ENCODE measurements at places on chromosomes 5 and 9.
A peak's percentile ranks its signal among the peaks of the same experiment; 100 is the strongest.

- DNase-seq: no peak
Measured at GRCh38 chr5:129069292-129069691, 25.3 kb upstream of the ISOC1 start.

DNA sequence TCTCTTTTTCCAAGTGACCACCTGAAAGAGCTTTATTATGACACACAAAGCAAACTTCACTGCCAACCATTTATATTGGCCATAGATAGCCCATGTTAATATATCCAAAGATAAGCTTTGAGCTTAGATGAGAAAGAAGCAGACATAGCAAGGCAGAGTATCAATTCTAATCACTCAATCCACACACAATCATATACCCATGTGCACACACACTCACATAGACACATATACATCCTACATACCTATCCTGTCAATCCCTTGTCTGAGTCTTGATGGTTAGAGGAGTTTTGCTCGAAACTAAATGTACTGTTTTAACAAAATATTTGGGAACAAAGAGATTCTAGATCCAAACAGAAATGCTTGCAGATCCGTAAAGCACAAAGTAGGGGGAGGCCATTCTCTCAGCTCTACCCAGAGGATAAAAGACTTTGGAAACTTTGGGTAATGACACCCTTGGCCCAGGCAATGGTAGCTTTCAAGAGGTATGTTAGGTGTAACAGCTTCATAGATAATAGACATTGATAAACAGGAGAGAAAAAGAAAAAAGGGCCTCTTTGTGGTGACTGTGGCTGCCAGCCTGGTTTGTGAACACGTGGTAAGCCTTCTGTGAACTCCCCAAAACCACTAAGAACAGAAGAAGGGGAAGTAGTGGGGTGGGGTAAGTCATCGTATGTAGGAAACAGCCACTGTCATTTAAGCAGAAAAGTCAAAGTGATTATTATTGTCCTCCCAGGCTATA lies 121.6 kb downstream of the TLR4 start:
- no peak for DNase-seq

GRCh38 chr5:139646111-139646510 lies 2.0 kb upstream of the CXXC5 start:
- peak; percentile 48 for DNase-seq

DNA sequence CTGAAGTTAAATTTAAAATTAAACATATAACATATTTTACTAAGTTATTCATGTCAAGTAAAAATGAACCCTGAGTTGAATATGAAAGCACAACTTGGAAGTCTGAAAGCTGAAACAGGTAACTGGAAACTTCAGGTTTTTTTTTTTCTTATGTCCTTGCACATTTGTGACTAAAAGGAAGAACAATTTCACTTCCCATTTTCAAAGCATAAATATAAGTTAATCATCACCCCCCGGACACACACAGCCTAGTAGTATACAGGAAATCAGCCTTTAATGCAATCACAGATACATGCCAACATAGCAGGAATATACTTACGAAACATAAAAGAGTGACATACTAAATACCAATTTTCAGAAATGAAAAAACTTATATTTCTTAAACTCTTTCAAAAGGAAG lies 225.9 kb downstream of the RFX3 start:
- DNase-seq: no peak

DNA sequence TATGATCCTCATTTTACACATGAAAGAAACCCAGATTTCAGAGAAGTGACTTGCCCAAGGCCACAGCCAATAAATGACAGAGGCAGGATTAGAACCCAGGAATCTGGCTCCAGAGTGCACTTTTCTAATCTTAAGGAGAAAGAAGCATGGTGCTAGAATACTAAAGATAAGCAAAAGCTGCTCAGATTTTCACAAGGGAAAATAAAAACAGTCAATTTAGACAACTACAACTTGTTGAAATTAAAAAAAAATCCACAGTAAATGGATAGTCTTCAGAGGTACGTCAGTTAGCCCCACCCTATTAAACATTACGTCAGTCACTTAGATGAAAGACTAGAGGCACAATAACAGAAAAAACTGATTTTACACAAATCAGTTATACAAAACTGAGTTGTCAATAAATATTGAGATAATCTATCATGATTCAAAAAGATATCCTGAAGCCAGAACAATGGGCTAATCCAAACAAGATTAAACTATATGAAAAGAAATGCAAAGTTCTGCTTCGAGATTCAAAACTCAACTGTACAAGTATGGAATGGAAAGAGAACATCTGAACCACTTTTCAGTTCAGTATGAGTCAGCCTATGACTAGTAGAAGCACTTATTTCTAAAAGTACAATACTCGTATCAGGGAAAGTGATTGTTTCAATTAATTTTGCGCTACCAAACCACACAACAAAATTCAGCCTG lies 9.3 kb downstream of the TMEM245 start:
- no peak for DNase-seq

DNA sequence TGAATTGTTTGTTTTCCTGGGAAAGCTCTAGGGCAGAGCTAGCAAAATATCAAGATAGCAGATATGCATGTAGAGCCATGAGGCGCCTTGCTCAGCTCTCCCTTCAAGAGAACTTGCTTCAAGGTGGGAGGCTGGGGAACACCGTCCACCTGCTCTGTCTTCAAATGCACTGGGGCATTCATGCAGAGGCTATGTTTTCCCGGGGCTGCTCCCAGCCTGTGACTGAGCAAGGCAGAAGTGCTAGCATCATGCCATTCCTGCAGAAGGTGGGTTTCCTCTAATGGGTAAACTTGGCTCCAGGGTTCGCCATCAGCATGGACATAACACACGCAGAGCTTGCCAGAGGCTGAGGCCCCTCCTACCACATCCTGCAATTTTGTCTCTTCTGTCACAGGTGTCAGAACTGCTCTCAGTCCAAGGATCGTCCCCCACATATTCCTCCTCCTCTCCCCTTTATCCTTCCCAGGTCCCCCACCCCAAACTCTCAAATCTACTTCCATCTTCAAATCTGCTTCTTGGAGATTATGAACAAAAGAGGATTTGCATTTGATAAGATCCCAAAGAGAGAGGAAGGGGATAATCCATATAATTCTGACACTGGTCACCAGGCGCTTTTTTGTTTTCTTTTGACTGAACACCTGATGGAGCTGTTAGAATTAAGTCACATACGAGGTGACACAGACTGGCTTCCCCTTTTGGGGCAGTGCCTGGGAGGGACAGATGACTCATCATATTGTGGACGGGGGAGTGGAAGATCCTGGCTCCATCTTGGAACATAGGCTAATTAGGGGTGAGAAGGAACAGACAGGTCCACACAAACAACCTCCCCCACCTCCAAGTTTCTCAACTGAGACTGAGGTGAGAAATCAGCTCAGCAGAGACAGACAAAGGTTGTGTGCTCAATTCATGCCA lies 85.0 kb upstream of the TAF11L2 start:
- DNase-seq: no peak

DNA sequence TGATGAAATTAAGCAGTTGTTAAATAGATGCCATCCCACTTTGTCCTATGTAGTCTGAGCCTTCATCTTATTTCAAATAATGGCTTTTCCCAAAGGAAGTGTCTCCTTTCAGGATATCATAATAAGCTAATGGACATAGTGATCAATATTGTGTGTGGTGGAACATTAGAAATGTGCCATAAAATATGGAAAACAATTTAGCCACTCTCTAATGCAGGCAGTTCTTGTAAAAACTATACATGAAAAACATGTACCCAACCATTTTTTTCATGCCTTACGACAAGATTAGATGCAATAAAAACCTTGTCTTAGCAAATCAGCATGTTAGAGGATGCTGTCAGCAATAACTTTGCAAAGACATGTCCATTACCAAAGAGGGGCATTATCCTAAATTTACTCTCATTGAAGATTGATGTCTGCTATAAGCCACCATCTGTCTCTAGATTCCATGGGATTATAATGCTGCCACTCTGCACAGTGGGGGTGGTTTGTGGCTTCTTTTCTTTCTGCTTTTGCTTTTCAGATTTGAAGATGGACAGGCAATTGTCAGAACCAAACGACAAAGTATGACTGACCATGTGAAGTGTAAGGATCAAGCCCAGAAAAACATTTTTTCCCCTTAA lies 724.0 kb upstream of the ZNF608 start:
- DNase-seq: no peak

- DNase-seq: no peak
Measured at GRCh38 chr9:93467062-93467416, 13.7 kb upstream of the FAM120AOS start.

DNA sequence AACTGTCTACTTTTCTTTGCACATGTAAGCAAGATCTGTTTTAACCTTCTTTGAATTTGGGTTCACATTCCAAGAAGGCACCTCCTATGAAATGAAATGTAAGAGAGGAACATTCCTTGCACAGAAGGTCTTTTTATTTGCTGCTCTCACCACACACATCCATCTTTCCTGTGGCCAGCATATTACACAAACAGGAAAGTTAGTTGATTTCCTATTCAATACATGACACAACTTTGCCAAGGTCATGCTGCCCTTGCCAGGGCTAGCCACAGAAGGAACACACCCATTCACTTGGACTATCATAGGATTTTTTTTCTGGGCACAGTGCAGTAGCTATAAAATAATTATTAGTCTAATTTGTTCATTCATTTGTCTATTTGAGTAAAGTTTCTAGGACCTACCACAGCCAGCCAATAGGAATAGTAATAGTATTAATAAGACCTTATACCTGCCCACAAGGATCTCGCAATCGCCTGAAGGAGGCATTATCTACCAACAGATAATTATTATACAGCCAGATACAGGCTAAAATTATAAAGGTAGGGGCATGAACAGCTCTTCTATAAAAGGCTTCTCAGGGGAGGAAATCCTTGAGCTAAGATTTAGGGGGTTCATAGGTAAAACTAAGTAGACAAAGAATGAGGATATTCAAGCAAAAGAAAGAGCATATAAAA lies 78.1 kb upstream of the NREP start:
- DNase-seq: no peak

DNA sequence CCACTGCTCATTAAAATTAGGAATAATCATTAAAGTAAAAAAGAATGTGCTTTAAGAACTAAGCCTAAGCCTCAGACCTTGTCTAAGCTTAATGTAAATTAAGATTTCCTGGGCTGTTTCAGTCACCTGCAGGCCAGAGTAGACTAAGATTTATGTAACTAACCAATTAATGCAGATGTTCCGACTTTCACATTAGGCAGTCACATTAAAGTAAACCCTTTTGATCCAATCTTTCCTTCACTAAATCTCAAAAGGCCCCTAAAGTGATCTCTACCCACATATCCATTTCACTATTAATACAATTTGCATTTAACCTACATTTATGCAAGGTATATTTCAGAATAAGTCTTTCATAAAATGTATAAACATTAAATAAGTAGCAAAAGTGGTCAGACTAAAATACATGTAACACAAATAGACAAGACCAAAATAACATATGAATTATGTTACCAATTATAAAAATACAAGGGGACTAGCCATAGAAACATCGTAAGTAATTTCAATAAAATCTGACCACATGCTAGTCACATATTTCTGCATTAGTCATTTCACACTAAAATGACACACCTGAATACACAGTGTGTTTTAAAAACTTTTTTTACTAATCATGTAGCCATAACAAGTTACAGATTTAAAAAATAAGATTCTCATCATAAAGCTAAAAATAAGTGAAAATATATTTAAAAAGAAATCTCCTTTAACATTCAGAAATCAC lies 7.7 kb downstream of the NR3C1 start:
- DNase-seq: no peak

- no peak for DNase-seq
Measured at GRCh38 chr5:26981750-26982149, 56.6 kb downstream of the CDH9 start.

- DNase-seq: no peak
Measured at GRCh38 chr5:62778316-62779009, 199.8 kb downstream of the LRRC70 start.

DNA sequence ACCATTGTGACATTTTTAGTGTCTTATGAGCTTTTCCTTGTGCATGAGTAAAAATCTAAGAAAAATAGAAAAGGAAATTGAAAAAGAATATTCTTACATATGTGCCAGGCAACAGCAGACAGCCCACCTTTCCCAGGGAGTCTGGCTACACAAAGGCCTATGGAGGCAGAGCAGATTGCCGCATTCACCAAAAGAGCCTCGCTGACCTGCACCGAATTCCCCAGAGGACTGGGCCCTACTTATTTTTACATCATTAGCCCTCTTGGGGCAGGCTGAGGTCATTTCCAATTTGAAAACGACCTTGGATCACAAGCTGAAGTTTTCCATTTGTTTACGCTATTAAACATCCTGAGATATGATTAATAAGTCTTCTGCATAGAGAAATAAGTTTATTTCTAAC lies 66.2 kb upstream of the WDR41 start:
- no peak for DNase-seq

- DNase-seq: no peak
Measured at GRCh38 chr9:112955550-112955949, 56.4 kb downstream of the ZNF883 start.

GRCh38 chr5:90967851-90968250 lies 409.3 kb downstream of the ADGRV1 start:
- DNase-seq: no peak

DNA sequence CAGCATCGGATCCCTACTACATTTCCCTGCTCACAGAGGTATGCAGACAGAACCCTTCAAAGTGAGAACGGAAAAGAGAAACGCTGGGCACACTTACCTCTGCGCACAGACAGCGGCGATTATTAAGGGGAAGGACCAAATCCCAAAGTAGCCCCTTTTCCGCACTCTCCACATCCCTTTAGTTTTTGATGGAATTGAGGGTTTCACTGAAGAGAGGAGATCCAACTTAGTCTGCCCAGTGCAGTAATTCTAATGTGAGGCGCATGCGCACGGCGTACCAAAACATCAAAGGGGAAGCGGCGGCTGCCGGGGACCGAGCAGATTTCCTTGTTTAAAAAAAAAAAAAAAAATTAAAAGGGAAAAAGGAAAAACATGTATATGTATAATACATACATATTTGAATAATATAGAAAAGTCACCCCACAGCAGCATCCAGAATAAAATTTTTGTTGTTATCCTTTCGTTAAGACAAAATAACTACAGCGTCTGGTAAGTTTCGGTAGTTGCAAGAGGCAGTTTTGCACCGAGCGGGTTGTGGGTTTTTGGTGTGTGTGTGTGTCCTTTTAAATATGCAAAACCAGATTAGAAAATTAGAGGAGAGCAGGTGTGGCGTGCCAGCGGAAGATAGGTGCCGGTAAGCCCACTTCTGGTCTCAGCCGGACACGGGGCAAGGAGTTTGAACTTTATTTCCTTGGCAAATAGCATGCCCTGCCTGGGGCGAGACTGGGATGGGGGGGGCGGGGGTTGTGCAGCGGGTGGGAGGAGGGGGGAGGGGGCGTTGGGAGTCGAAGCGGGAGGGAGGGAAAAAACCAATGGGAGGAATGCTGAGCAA lies at the start of gene GABRB2:
TSS of gene GABRB2 (minus strand) at position 256 of the 832 bp plus-strand sequence. CDS start at position 174, 82 bp downstream.
- DNase-seq: peak; percentile 77

- no peak for DNase-seq
Measured at GRCh38 chr5:69404659-69405330, 10.1 kb upstream of the MARVELD2 start.
